ENCODE measurements at places on chromosomes 1 and 21.

- no peak for DNase-seq
Observed at GRCh38 chr21:23401278-23401677, 2206.0 kb downstream of the MRPL39 start.

GRCh38 chr1:198933515-198934222, 294.8 kb downstream of the PTPRC start:
- no peak for DNase-seq

- no peak for DNase-seq
Observed at GRCh38 chr1:55049271-55049913, 10.0 kb downstream of the PCSK9 start.

DNA sequence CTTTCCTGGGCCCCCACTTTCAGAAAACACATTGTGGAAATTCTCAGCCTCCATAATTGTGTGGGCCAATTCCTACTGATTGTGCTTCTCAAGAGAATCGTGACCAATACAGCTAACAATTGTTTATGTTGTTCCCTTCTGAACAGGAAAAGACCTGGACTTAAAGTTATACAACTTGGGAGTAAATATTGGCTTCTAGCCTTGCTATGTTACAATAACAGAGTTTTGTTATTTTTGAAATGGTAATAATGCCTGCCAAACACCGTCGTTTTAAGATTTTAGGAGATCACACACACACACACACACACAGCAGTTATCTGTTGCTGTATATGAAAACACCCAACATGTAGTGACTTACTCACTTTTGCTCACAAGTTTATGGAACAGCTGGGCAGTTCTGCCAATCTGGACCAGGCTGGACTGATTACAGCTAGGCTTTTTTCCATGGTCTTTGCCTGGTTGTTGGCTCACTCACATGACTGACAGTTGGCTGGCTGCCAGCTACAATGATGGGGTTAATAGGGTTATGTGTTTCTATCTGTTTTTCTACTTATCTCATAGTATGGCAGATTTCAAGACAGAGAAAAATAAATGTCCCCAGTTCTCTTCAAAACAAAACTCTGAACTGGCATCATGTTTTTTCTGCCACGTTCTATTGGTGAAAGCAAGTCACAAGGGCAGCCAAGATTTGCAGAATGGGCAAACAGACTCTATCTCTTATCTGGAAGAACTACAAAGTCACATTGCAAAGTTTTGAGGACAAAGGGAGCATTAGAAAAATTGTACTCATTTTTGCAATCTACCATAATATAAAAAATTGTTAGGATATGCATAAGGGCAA, 447.5 kb downstream of the NEGR1 start:
- no peak for DNase-seq

DNA sequence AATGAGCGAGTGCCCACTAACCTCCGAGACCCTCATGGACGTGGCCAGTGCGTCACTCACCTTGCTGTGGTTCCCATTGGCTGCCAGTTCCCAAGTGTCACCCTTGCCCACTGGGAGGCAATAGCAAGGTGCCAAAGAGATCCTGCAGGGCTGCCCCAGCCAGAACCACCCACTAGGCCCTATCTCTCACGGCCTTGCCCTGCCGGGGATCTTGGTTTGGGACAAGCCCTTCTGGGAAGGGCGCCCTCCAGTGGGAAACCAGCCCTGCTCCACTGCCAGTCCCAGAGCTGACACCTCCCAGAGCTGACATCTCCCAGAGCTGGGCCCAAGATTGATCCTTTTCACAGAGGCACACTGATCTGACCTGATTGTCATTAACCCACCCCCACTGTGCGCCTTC, 2.1 kb upstream of the SELENON start:
- peak; percentile 57 for DNase-seq

DNA sequence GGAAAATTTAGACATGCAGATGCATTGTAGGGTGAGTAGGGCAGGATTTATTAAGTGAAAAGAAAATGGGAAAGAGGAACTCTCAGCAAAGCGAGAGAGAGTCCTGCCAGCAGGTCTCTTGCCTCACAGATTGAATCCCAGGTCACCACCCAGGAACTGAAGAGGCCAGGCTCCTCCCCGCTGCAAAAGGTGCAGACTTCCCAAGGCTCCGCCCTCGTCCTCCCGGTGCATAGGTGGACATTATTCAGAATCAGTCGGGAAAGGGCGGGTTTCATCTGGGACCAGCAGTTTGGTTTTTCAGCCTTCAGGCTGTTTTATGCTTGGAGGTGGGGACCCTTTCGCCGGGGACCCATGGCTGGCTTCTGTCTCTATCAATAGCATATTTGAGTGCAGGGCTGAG, 41.6 kb upstream of the APP start:
- DNase-seq: no peak

- DNase-seq: no peak
Observed at GRCh38 chr1:178209935-178210334, 116.0 kb downstream of the RASAL2 start.

Measured in activated naive CD8-positive, alpha-beta T cell treated with anti-CD3 and anti-CD28 coated beads, Interleukin-2, amount 50 U/mL, for 24 hours (primary cell).